ENCODE measurements at places on chromosomes 2 and 18. TPM values are rescaled to one million over a fixed set of nuclear protein-coding genes. Genes with fewer than 3 reads are reported as not detected.
A peak's percentile ranks its signal among the peaks of the same experiment; 100 is the strongest.

Gene FAM110C
- 0.05 TPM for total RNA-seq

- peak; percentile 3 for DNase-seq
Observed at GRCh38 chr2:206764673-206765241, 371 bp downstream of the MDH1B start.

DNA sequence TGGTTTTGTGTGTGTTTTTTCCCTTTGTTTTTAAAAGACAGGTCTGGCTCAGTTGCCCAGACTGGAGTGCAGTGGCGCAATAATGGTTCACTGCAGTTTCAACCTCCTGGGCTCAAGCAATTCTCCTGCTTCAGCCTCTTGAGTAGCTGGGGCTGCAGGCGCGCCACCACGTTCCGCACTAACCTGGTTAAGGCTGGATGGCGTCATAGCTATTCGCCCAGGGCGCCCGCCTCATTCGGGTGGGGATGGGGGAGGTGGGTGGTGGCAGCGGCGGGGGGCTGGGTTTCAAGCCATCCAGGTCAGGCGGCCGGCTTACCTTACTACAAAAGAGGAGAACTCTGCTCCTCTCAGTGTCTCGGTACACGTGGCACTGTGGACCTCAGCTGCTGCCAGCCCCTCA lies 42.8 kb downstream of the EEF1B2 start:
- DNase-seq: no peak

DNA sequence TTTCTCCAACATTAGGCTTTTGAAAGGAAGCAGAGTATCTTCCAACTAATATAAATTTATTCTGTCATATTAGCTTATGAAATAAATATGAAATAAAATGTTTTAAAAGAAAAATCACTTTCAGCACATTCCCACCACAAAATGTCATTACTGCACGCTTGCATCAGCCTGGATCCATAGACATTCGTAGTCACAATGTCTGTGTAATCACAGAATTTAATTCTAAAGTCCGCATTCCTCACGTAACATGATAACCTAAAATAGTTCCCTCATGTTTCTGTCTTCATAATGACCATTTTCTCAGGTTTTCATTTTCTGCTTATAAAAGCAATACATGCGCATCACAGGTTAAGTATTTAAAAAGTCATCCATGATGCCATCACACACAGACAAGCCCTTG lies 47.1 kb downstream of the HDAC4 start:
- DNase-seq: no peak

GRCh38 chr2:188701836-188702235 lies 272.3 kb upstream of the COL3A1 start:
- DNase-seq: no peak

All from thymus (tissue), 14 donors.